Type B pancreatic cell (in vitro differentiated cells): ENCODE measurements at places on chromosomes 11 and 22. TPM values are rescaled to one million over a fixed set of nuclear protein-coding genes. Genes with fewer than 3 reads are reported as not detected.

DNA sequence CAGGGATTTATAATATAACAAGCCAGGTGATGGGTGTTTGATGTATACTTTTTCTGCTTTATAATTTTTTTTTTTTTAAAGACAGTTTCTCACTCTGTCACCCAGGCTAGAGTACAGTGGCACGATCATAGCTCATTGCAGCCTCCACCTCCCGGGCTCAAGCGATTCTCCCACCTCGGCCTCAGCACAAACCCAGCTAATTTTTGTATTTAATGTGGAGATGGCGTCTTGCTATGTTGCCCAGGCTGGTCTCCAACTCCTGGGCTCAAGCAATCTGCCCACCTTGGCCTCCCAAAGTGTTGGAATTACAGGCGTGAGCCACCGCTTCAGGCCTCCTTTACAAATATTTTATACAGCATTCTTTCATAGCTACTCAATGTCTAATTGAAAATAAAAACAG lies 48.6 kb downstream of the MORC2 start:
- DNase-seq: peak; percentile 42

The RTCB gene
- 86.2 and 87.7 TPM in 2 replicates for total RNA-seq

The APOL6 gene
- 9.0 and 13.4 TPM in 2 replicates for total RNA-seq

The RASL10A gene
- 0.62 and 1.5 TPM in 2 replicates for total RNA-seq
